T follicular helper cell (primary cell): ENCODE measurements at places on chromosomes 3 and 15.

- no peak for DNase-seq
These were observed 123.8 kb downstream of the PPM1L start for GRCh38 chr3:160879859-160880258.

- no peak for DNase-seq
These were observed 26.8 kb upstream of the ZBTB38 start for GRCh38 chr3:141341536-141341935.

DNA sequence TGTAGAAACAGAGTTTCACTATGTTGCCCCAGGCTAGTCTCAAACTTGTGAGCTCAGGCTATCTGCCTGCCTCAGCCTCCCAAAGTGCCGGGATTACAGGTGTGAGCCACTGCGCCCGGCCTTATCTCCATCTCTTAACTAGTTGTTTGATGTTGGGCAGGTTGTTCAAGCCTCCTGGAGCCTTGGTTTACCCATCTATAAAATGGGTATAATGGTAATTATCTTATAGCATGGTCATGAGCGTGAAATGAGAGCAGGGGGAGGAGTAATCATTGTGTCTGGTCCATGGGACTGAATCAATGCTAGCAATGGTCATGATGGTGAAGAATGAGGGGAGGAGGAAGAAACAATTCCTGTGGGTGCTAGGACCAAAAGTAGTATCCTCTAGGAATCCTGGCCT lies 32.0 kb downstream of the SMAD3 start:
- DNase-seq: no peak

DNA sequence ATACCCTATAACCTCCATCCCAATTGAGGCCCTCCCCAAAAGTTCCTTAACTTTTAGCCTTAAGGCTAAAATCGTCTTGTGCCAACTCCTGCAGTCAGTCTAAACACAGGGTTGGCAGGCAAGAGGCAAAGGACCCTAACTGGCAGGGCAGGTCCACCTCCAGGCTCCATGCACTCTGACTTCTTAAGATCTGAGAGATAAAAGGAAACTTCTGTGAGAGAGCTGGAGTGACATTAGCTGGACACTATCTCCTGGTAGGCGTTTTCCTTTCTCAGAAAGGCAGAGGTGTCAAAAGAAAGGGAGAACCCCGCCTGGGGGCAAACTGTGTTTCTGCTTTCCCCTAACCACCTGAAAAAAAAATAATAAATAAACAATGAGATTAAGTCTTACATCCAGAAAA lies 3.6 kb downstream of the CHSY1 start:
- no peak for DNase-seq
